ENCODE measurements at places on chromosomes 11 and 22.

GRCh38 chr11:126821827-126822226 is 178.7 kb downstream of the KIRREL3 start:
- no peak for DNase-seq

GRCh38 chr22:23054531-23055257 is 15.6 kb upstream of the GNAZ start:
- DNase-seq: no peak

- peak; percentile 45 for DNase-seq
Observed at GRCh38 chr11:70908223-70908622, 344.2 kb downstream of the SHANK2 start.

DNA sequence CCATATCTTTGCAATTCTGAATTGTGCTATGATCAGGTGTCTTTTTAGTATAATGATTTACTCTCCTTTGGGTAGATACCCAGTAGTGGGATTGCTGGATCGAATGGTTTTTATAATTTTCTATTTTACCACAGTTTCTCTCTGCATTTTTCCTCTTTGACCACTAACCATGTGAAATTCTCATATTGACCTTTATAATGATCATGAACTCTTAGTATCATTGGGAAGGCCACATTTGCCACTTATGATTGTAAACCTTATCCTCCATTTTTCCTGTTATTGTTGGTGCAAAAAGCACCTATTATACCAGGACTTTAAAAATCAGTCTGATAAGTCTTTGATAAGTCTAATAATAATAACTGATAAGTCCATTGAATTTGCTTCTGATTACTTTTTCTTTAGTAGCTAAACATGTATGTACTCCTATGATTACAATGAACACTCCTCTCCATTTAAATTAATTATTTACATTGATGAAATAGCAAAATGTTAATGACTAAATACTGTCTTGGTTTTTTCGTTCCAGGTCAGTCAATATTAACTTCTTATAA is 9.6 kb downstream of the NEAT1 start:
- DNase-seq: no peak

GRCh38 chr22:31496735-31497146 is 405 bp downstream of the SFI1 start:
- DNase-seq: no peak

DNA sequence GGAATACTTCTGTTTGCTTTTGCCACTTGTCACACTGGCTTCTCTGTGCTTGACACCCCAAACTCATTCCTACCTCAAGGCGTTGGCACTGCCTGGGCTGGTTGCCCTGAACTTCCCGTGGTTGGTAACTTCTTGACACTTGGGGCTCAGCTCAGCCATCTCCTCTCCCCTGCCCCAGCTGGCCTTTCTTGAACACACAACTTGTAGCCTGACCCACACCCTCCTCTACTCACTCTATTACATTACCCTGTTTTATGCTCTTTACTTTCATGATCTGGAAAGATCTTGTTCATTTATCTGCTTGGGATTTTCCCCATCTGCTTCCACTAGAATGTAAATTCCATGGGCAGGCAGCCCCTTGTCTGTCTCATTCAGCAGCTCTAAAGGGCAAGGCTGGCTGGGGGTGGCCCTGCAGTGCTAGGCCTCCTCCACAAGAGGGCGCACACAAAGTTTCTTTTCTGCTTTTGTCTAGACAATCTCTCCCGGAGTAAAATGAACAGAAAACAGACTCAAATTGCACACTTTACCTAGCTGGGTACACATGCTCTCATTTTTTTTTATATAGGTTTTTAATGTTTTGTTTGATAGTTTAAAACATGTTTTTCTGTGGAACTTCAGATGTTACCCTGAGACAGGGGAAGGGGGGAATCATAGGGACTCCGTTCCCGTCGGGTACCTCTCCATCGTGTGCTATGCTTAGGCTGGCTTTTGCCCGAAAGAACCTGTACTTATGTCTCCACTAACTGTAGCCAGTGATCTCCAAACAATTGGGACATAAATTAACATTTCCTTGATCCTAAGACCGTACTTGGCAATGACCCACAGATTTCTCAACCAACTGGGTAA is 16.4 kb upstream of the MRGPRX2 start:
- DNase-seq: no peak

DNA sequence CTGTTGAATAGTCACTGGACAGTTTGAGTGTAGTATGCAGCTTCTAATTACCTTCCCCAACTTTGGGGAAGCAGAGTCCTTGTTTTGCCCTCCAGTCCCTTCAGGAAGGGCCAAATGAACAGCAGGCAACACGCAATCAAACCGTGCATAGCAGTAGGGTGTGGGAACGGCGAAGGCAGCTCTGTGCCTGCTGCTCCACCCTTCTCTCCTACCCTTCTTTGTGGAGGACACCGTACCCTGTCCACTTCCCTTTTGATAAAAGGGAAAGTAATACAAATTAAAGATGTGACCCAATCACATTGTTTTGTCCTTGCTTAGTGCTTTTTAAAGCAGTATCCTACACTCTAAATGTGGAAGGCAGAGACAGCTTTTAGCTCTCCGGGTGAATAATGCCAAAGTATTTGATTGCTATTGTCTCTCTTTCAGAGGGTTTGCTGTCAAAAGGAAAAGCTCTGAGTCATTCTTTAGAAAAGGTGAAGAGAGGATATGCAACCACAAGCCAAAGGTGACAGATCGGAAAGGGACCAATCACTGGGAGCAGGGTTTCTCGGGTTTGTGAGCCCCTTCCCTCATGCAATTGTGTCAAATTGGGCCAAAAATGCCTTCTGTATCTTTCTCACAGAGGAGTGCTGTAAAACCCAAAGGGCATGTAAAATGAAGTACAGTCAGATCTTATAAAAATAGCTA is 407.3 kb upstream of the CCDC90B start:
- no peak for DNase-seq

Data from breast epithelium (tissue), 4 donors.